ENCODE measurements at places on chromosomes 5 and 9.

- peak; percentile 46 for DNase-seq
Measured at GRCh38 chr5:119269061-119269944, 86.5 kb upstream of the TNFAIP8 start.

DNA sequence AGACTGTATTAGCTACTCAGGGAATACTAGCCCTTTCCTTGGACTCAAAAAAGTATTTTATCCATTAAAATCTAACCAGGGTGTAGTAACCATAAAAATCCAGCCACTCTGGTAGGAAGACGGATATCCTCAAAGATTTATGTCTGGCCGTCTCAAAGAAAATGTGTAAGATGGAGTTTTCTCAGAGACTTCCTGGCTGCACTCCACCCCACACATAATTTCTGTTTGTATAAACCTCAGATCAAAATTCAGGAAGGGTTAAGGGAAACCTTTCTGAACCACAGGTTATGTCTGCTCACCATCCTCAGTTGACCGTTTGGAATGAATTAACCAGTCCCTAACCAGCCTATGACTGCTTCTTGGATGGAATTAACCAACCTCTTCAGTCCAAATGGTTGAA, 13.8 kb upstream of the SMIM23 start:
- no peak for DNase-seq

GRCh38 chr5:10660135-10660534, 96.3 kb downstream of the ANKRD33B start:
- DNase-seq, result no peak

DNA sequence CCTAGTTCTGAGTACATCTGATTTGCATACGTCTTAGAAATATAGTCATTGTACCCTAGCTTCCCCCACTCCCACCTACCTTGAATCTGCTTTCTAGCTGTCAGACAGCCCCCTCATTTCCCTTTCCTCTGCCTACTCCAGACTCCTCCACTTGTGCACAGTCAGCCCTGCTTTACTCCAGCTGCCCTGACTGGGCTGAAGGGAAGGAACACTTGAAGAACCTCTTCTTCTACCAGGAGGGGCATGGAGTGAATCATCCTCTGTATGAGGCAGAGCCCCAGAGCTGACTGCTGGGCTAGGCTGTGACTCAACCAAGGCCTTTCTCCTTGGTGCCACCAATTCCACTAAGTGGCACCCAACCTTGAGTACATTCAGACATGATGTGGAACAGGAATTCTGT, 18.1 kb upstream of the ZFR start:
- DNase-seq, result no peak

- no peak for DNase-seq
Measured at GRCh38 chr9:95028853-95029219, 288.7 kb downstream of the FANCC start.

DNA sequence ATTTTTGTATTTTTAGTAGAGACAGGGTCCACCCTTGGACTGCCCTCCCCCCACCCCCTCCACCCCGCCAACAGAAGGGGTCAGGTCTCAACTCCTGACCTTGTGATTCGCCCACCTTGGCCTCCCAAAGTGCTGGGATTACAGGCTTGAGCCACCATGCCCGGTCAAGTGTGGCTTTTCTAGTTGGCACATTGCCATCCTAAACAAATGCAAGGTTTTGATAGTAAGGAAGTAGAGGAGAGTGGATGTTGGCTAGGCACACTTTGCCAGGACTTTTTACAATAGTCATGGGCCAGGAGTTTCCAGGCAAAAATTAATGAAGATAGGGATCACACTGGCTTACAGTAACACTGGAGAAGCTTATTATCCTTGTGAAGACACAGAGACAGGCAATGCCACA, 62.4 kb downstream of the GALNT12 start:
- DNase-seq, result no peak

GRCh38 chr5:81140943-81141342, 92.2 kb upstream of the CKMT2 start:
- no peak for DNase-seq

DNA sequence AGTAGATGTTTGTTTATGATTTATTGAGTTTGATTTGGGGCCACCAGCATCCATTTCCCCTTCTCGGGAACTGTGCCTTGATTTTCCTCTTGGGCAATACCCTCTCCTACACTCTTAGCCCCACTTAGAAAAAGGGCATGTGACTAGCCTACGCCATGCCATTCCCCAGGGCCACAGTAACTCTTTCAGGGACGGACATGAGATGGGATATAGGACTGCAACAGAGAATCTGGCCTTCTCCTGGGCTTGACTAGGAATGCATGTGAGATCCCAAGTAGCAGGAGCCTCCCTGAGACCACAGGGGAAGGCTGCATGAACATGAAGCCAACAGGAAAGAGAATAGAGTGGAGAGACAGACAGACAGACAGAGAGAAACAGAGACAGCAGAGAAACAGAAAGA, 30.7 kb upstream of the SPARC start:
- no peak for DNase-seq

DNA sequence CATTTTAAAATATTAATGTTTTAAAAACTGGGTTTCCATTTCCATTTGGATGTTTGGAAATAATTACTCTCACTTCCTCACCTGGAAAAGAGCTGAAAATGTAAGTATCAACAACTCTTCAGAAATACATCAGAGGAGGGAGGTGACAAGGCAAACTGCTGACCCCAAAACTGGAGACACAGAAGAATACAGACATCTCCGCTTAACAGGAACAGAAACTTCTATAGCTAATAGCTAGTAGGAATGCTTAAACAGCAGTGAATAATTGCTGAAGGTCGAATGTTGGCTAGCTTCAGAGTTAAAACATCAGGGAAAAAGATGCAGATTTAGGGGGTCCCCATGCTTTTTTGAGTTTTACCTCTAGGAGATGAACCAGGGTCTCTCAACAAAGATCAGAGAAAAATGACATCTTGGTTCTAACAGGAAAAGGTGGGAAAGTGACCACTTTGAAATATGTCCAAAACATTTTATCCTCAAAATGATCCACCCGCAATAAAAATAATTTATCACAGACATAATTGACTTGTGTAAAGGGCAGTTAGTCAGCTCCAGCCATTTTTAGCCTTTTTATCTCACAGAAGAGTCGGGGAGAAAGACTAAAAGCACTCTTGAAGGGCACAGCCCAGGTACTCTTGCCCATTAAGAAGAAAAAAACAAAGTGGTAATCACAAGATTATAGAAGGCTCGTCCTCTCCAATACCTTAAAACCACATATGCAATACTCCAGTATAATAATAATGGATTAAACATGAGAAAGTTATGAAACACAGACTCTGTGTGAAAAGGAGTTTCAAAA, 1474.9 kb downstream of the EFNA5 start:
- no peak for DNase-seq

DNA sequence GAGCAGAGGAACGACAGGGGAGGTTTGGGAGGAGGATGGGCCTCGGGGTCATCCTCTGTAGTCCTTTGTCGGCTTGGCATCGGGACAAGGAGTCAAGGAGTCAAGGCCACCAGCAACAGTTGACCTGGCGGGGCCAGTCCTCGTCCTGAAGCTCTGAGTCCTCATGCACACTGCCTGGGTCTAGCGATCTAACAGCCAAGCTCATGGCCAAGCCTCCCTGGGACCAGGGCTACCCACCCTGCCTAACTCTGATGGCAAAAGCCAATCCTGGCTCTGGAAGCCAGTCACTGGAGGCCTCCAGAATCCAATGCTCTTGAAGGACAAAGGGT, 49.8 kb downstream of the CAMK2A start:
- DNase-seq, result no peak

GRCh38 chr9:117597977-117598376, 106.2 kb upstream of the TLR4 start:
- DNase-seq, result no peak

DNA sequence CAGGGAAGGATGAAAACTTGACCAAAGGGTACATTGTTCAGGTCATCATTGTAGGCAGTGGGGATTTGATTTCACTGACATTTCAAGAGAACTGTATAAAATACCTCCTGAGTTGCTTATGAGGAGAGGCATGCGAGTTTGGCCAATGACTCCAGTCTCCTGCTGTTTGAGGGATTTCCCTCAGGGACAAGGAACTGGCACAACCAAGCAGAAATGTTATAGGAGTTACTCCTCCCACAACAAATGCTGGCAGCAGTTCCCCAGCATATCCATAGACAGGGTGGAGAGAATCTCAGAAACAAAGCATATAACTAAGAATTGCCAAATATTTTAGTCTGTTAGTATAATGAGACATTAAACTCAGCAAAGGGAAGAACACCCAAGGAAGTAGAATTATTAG, 47.2 kb upstream of the FBXL7 start:
- DNase-seq, result no peak

GRCh38 chr9:4987961-4988421, 2.9 kb downstream of the JAK2 start:
- DNase-seq, result peak; percentile 25
